ENCODE measurements at places on chromosomes 2 and 18.

GRCh38 chr2:20401489-20401835 is 45.4 kb upstream of the RHOB start:
- DNase-seq = no peak

DNA sequence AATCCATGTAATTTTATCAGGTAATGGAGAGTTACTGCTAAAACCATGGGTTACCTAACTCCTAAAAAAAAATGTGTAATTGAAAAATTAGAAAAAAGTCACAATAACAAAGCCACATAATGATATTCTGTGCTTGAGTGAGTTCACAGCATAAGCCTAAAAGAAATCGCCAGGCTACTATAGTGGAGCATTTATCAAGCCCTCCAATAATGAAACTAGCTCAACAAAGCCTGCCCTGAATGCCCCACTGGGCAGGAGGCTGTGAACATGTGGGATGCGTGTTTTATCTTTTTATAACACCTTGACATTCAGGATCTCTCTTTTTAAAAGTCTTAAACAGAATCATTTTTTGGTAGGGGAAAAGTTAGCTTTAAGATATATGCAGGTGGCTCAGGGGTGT is 86.3 kb downstream of the KCTD18 start:
- no peak for DNase-seq

GRCh38 chr2:219733106-219733505 is 105.7 kb downstream of the SLC4A3 start:
- no peak for DNase-seq

- no peak for DNase-seq
Observed at GRCh38 chr2:46010223-46010924, 286.8 kb upstream of the EPAS1 start.

- DNase-seq = no peak
Observed at GRCh38 chr2:223082706-223083105, 30.7 kb downstream of the KCNE4 start.

GRCh38 chr2:9139491-9140443 is 66.8 kb upstream of the ASAP2 start:
- peak; percentile 44 for DNase-seq

GRCh38 chr2:200378652-200379290 is 72.3 kb downstream of the SPATS2L start:
- no peak for DNase-seq

GRCh38 chr2:3091696-3092095 is 285.9 kb downstream of the EIPR1 start:
- no peak for DNase-seq
